ENCODE measurements at places on chromosomes 3 and 15. TPM values are rescaled to one million over a fixed set of nuclear protein-coding genes. Genes with fewer than 3 reads are reported as not detected.

The GADL1 gene
- total RNA-seq = not detected

The LRRC31 gene
- not detected for total RNA-seq

The PCSK6 gene
- 3.3 TPM for total RNA-seq

The IL20RB gene
- total RNA-seq = 1.2 TPM

The TMEM40 gene
- not detected for total RNA-seq

The FLNB gene
- 70.4 TPM for total RNA-seq

Data from T-helper 2 cell treated with Interferon-gamma antibody and Interleukin-4, amounts not matched to agents 100 ng/mL and 5 ng/mL, for 36 hours (primary cell).